Erythroblast (primary cell): ENCODE measurements at places on chromosomes 1 and 21.
A peak's percentile ranks its signal among the peaks of the same experiment; 100 is the strongest.

DNA sequence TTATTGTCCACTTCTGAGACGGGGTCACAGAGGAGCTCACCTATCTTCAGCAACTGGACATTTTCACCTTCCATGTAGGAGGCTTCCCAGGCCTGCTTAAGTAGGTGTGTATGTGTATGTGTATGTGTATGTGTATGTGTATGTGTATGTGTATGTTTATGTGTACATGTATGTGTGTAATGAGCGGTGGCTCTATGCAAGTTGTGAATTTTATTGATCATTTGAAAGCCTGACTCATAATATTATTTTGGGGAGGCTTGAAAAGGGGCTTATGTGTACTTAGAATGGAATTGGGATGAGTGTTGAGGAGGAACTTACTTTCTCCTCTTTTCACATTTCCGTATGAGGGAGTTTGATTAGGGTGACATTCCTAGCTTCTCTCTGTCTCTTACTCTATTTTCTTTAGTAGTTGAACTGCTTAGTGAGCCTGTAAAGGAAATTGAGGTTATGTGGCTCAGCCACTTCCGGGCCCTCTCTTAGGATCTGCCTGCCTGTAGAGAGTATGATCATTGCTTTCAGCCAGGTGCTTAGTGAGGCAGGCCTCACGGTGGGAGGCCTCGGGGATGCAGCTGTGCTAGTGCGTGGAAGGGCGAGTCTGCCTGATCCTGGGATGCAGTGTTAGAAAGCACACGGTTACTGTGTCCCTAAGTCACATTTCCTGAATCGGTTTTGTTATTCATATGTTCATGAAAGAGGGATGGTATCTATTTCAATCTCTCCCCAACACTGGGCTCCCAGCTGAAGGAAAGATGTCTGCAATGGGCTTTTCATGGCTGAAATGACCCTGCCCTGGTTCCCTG is 61.0 kb downstream of the IER5 start:
- DNase-seq: no peak

GRCh38 chr21:46065215-46065913 is 32.5 kb upstream of the COL6A2 start:
- no peak for DNase-seq

- no peak for DNase-seq
Measured at GRCh38 chr1:248596615-248597014, 885 bp downstream of the OR2T10 start.

GRCh38 chr1:77220687-77221463 is 1.6 kb upstream of the PIGK start:
- peak; percentile 4 for DNase-seq

GRCh38 chr21:46608672-46609111 is 3.8 kb upstream of the S100B start:
- DNase-seq: no peak

DNA sequence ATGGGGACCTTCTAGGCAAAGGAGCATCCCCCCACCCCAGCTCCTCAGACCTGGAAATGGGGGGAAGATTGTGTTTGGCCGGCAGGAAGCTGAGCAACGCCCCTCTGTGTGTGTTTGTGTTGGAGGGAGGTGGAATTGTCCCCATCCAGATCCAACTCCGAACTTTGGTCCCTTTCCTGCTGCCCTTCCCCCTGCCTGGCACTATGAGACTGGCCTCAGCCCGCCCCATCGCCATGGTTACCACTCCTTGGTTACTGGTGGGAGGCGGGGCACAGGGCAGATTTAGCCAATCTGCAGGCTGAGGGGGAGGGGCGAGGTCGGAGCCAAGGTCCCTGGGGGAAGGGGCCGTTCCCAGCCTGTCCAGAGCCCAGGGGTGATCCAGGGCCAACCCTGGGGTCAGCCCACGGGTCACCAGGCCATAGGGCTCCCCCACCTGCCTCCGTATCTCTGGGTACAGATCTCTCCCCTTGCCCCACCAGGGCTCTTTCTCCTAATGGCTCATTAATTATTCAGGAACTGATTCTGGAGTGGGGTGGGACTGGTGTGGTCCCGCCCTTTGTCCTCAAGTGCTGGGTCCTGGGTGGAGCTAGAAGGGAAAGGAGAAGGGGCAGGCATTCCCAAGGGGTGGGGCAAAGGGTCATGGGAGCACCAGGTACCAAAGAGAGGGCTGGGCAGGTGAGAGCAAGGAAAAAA is 15.2 kb downstream of the PTPRF start:
- peak; percentile 49 for DNase-seq

DNA sequence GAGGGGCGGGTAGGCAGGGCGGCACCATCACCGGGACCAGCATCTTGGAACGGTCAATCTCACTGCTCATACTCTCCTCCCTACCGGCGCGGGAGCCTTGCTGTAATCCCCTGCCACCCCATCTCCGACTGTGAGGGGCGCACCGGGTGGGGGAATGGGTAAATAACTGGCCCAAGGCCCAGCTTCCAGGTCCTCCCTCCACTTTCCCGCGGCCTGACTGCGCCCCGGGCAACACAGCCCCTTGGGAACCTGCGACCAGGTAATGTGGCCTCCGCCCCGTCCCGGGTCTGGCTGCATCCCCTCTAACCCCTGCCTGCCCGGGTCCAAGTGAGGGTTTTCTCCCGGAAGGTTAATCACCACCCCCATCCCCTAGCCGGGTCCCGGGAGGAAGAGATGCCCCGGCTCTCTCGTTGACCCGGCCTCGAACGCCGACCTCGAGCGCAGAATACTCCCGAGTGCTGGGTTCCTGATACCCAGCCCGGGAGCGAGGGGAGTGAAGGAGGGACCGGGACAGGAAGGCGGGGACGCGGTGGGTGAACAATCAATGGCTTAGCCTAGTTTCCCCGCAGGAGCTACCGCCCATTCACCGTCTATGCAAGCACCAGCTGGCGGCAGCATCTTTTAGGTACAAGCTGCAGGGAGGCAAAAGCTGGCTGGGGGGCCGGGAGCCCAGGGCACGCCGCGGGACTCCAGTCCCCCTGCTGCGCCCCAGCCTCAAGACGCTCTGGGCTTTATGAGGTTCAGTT is 5.9 kb upstream of the LHX9 start:
- DNase-seq: no peak

DNA sequence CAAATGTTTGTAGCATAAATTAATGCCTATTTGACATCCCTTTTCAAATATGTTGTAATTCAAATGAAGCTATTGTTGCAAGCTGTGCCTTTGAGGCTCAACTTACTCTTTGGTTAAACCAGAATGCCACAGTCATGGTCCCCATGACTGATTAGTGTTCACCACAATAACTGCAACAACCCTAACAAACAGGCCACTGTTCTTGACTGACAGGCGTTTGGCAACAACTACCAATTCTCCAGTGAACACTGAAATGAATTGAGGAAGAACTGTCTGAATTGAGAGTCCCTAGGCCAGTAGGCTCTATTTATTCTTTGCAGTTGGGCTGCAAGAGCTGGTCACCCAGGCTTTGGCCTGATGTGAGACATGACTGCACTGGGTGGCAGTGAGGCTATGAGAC is 6.6 kb upstream of the TMEM167B start:
- no peak for DNase-seq
